ENCODE measurements at places on chromosomes 5 and 9.

GRCh38 chr5:159420940-159421339, 90.7 kb upstream of the IL12B start:
- no peak for DNase-seq

DNA sequence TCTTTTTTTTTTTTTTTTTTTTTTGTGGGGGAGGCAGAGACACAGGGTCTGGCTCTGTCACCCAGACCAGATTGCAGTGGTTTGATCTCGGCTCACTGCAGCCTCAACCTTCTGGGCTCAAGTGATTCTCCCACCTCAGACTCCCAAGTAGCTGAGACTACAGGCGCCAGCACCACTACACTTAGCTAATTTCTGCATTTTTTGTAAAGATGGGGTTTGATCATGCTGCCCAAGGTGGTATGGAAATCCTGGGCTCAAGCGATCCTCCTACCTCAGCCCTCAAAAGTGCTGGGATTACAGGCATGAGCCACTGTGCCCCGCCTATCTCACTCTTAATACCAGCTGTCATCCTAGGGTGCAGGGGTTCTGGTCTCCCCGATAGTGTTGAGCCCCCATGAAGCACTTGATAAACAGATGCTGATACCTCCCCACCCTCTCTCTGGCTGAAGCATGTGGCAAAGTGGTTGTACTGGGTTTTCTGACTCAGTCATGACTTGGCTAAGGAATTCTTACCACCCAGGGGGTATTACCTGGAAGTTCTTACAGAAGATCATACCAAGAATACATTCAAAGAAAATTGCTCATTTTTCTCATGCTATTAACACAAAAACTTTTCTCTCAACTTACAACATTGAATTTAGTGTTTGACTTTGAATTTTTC, 110.2 kb upstream of the DAPK1 start:
- no peak for DNase-seq

DNA sequence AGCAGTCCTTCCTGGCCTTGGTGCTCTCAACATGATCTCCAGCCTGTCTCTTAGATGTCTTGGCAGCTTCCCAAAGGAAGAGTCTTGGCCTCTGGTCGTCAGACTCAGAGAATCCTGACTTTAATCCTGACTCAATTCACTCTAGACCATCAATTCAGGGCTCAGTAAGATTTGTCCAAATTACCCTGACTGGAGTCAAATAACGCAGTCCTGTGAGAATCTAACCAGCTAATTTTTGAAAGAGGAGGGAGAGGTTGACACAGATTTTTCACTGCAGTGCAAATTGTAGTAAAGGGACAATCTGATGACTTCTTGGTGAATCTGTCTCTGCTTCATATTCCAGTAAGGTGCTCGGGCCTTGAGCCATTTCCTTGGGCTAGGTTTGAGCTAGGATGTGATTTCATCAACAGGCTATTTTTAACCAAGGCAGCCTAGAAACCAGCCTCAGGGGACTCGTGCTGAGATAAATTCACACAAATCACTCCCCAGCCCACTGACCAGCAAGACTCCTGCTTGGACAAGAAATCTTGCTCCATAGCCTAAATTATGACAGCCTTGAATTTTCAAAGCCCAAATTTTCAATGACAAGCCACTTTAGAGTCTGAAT, 257.4 kb downstream of the ENC1 start:
- no peak for DNase-seq

DNA sequence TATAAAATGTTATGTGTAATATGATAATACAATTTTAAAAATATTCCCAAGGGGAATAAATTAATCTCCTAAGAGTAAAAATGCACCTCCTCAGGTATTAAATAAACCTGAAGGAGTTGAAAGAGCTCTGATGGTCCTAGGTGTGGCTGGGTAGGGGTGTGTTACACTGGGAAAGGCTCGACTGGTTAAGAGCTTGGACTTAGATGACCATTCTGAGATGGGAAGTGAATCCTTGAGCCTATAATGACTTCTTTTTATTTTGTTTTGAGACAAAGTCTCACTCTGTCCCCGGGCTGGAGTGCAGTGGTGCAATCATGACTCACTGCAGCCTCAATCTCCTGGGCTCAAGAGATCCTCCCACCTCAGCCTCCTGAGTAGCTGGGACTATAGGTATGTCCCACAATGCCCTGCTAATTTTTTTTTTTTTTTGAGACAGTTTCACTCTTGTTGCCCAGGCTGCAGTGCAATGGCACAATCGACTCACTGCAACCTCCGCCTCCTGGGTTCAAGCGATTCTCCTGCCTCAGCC, 9.2 kb upstream of the HABP4 start:
- DNase-seq: no peak

DNA sequence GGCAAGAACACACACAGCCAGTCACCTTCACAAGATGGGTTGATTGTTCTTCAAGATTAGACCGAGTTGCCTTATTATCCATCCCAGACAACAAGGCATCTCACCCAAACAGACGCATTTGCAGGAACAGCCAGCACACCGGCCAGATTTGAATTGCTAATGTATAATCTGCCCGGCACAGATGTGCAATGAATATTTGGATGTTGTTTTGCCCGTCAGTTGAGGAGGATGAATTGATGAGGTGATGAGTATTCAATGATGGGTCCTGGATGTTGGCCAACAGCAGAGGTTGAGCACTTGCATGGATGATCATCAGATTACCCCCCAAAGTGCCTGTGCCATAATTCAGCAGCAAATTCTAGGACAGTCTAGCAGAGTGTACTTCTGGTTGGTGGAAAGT, 20.1 kb downstream of the ALG2 start:
- no peak for DNase-seq

DNA sequence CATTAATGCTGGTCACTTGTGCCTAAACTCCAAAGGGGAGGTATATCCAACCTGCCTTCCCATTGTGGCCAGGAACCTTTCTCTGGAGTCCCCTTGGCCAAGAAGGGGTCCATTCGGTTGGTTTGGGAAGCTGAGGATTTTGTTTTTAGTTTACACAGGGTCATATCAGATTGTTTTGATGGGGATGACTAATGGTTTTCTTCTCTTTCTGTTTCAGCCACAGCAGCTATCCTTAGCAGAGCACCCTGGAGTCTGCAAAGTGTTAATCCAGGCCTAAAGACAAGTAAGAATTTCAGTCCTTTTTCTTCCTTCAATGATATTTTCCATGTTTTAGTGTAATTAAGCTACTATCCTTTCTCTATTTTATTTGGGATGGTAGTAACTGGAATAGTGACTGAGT, 127.8 kb upstream of the CCDC152 start:
- no peak for DNase-seq

DNA sequence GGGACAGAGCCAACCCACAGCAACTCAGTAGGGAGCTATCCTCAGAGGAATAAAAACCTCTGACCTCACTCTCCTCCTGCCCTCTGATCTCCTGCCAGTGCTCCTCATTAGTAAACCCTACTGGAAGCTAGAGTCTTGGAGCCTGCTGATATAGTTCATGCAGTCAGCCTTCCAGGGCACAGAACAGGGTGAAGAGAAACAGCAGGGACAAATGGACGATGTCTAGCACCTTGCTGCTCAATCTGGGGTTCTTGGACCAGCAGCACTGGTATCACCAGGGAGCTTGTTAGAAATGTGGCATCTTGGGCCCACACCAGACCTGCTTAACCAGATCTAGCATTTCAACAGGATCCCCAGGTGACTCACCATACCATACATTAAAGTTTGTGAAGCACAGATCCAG, 5.5 kb upstream of the GALNT12 start:
- DNase-seq: no peak

DNA sequence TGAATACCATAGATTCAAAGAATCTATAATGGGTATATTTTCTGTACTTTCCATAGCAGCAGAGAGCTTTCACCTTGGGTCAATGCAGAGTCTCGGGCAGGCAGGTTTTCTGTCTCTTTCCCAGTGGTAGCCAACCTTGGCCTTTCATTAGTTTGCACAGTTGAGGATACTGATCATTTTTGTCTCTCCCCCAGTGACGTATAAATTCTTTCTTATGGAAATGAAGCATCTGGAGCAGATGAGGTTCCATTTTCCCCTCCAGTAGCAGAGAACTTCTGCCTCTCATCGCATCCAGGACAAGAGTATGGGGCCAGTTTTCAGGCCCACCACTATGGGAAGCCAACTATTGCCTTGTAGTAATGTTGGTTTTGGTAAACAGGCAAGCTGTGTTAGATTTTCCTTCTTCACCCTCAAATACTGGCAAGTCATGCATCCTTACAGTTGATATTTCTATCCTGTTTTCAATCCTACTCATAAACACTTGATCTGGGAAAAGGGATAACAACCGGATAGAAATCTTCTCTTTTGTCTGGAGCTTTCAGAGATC, 845.2 kb upstream of the CDH18 start:
- no peak for DNase-seq
